ENCODE measurements at places on chromosomes 1 and 21.
A peak's percentile ranks its signal among the peaks of the same experiment; 100 is the strongest.

- DNase-seq: no peak
Observed at GRCh38 chr21:21631961-21632360, 633.8 kb downstream of the NCAM2 start.

DNA sequence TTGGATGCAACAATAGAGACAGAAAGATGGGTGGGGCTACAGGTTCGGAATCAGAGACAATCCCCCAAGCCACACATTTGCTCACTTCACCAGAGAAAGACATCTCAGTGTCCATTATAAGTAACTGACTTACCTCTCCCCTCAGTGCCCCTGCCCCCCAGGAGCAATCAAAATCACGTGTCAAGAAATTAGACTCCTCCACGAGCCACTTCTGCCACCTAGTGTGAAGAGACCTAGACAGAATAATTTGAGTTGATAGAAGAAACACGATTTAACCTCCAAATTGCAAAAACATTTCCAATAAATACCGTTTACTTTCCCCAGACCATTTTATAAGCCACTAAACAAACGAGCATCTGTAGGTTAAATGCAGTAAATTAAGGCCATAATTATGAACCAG is 123.2 kb downstream of the SLC30A10 start:
- no peak for DNase-seq

DNA sequence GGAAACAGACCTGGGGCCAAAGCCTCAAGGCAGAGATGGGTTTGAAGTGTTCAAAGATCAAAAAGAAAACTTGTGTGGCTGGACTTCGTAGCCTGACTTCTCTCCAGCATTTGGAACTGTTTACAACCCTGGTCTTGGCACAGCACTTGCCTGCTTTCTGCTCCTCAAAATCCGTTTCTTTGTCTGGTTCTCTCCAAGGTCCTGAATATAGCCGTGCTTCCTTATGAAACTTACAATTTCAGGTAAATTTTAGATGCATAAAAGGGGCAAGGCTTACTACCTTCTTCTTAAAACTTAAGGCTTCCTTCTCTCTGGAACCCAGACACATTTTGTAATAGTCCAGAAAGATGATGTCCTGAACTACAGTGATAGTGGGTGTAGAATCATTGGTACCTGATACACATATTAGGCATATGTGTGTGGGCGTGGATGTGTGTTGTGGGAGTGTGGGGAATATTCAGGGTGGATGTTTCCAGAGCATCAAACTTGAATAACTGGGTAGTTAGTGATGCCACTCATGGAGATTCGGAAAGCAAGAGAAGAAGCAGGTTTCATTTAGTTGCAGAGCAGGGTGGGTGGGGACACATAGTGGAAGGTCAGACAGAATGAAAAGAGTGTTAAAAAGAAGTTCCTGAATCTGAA is 26.4 kb upstream of the FAM78B start:
- DNase-seq: no peak

DNA sequence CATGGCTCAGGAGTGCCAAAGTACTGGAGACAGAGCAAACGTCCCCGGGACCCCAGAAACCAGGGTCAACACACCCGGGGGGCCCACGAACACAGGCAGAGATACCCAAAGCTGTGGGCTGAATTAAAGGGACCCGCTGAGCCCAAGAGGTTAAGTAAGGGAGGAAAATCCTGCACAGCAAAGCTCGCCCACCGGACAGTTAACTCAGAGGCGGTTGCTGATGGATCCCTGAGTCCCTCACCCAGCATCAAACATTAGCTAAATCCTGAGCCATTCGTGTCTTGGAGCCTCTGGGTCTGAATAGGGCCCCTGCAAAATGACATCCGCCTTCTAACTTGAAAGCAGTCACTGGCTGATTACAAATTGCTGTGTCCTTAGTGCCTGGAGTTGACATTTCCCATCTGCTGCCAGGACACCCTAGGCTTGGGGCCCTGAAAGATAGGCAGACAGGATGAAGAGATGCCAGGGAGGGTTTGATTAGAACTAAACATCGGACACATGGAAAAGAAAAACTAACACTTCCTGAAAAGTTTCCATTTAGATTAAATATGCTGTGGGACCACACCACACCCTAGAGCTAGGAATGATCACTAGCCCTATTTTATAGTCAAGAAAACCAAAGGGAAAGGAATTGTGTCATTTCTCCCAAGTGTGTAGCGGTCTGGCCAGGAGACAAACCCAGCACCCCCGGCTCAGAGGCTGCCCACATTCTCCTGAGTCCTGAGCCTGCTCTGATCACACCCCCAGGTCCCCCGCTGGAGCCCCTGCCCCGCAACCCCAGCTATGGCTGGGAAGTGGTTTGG is 239.3 kb downstream of the NPHP4 start:
- no peak for DNase-seq

GRCh38 chr1:218823291-218823900 is 350.3 kb upstream of the LYPLAL1 start:
- no peak for DNase-seq

DNA sequence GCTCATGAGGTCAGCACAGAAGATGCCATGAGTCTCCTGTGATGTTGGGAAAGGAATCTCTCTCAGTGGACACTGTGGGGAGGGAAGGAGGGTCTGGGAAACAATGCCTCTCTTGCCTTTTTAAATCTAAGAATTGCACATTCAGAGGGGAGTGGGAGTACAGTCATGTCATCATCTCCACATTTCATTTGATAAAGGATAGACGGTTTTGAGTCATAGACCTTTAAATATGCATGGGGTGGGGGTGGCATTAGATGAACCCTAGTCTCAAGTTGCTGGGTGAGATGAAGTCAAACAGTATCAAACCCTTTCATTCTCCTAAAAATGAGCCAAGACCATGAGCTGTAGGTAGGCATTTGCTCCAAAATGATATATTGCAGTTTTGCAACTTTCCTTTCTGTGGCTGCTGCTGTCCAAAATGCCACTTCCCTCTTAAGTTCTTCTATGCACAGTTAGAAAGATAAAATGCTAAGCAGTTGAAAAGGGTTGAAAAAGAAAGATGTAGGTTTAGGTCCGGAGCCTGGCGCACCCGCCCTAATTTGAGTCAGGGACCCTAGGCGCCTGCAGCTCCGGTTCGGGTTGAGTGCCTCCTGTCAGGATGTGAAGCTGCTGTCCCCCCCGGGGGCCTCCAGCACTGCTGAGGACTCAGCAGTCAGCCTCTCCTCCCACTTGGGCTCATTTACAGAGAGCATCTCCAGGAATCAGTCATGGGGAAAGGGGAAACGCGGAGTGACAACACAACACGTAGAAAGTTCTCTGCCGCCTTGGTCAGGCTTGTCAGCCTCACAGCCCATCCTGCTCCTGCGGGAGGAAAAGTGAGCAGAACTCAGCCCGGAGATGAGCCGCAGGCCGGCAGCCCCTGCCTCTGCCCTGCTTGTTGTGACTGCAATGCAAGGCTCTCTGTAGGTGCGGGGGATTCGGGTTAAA is 479.3 kb upstream of the RUNX1 start:
- peak; percentile 32 for DNase-seq

- DNase-seq: no peak
Observed at GRCh38 chr1:190663962-190664361, 186.3 kb upstream of the BRINP3 start.

- DNase-seq: peak; percentile 77
Observed at GRCh38 chr1:33633019-33633801, 160.8 kb downstream of the ZSCAN20 start.

DNA sequence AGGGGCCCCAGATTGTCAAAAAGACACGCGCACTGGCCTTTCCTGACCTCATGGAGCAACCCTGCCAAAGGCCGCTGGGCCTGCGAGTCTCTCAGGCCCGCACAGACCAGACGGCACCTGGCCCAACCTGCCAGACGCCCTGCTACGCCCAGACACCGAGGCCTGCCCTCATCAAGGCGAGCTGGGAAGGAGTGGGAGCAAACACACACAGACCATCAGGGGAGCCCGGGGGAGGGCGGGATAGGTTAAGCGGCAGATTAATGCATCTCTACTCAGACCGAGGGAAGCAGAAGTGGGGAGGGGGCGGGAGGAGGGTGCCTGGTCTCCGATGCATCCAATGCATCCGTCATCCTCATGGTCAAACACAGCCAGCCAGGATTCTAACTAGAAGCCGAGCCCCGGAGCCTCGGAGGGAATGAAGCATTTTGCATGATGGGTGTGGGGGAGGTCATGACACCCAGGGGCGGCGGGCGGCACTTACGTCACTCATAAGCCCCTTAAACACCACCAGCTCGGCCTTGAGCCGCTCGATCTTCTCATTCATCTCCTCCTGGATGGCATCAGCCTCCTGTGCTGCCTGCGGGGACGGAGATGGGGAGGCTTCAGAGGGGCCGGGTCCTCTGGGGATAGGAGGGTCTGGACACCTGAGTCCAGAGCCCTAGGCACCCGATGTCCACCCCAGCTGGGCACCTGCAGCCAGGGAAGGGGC is 17.0 kb upstream of the ALDH4A1 start:
- no peak for DNase-seq

DNA sequence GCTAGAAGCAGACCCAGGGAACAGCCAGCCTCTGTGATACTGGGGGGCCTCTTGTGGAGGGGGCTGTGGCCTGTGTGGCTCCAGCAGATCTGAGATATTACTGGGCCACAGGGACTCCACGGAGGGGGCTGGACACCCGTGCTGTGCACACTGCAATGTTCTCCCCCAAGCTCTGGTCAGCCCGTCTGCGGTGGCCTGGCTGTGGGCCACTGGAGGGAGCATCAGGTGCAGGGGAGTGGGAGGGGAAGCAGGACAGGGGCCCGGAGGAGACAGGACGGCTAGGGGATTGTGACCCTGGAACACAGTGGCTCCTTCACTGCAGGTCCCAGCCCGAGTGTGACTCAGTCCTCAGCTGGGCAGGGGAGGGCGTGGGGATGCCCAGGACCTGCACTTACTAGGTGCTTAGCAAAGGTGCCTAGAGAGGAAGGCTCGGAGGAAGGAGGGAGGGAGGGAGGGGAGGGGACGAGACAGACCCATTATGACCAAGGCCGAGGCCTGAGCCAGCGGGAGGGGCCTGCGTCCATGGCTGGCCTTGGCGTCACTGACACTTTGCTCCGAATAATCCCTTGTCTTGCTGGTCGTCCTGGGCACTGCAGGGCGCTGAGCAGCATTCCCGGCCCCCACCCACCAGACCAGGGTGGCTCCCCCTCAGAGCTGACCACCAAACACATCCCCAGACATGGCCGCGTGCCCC is 44.2 kb downstream of the PRDM16 start:
- DNase-seq: no peak

DNA sequence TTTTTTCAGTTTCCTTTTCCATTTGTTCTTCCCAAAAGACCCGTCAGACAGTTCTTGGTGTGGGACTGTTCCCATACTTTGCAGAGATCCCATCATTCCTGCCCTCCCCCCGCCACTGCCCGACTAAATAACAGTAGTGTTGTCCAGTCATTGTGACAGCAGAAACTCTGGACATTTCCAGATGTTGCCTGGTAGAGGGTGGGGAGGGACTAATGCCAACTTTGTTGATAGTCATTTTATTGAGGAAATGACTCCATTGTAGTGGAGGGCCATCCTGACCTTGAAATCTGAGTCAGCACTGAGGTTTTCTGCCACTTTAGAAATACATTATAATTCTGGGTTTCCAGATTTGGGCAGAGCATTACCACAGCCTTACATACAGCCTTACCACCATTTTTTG is 85.4 kb downstream of the CEP350 start:
- no peak for DNase-seq

GRCh38 chr21:45267390-45267760 is 20.3 kb downstream of the POFUT2 start:
- DNase-seq: no peak

DNA sequence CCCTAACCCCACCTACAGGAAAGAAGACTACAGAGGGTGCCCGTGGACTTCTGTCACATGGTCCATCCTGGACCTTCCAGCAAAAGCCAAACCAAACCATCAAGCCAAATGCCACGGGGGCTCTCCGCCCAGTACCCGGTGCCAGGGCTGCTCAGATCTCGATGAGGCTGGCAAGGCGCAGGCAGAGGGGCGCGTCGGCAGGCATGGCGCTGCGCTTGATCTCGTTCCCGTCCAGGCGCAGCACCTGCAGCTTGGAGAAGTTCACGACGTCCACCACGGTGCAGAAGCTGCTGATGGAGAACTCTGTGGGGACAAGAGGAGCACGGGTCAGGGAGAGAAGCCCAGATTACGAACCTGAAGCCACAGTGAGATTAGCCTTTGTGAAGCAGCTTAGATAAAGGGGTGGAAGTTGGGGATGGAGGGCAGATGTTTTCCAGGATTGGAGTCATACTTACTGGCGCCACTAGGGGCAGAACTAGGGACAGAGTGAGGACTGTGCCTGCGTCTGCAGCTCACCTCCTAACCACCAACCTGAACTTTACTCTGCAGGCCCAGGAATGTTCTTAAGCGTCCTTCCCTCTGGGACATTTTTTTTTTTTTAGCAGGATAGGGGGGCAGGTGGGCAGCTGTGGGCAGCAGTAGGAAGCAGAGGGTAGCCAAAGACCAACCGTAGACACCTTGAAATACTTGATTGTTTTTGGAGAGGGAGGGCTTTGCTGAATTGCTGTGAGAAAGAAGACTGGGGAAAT is 8.6 kb downstream of the FMOD start:
- DNase-seq: peak; percentile 52

GRCh38 chr1:3504151-3504821 is 49.8 kb downstream of the ARHGEF16 start:
- no peak for DNase-seq

- no peak for DNase-seq
Observed at GRCh38 chr1:234976861-234977680, 151.6 kb downstream of the TOMM20 start.

All from CD4-positive, alpha-beta T cell treated with Interleukin-10 for 1 hour (primary cell).